Endothelial cell (in vitro differentiated cells): ENCODE measurements at places on chromosomes 6 and 20.

DNA sequence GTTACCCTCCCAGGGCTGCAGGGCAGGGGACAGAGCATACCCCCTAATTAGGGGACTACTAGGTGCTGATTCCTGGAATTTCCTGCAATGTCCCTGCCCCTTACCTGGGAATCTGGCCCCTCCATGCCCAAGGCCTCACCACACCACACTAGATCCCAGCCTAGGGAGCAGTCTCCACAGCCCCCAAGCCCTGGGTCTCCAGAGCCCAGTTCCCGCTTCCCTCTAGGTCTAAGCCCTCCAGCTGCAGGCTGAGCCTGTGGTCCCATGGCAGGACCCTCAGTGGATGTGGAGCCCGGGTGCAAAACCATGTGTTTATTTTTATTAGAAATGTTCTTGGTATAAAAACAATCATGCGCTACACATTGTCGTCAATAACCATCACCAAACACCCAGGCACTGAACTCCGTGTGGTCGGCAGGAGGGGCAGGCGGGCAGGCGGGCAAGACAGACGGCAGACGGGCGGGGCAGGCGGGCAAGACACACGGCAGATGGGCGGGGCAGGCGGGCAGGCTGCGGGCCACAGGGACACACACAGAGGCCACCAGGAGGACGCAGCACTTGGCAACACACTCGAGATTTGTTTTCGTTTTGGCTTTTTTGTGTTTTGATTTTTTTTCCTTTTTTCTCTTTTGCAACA is 124.2 kb downstream of the GRM4 start:
- DNase-seq = no peak

- DNase-seq = no peak
Observed at GRCh38 chr20:62606551-62607201, 35.6 kb upstream of the SLCO4A1 start.

GRCh38 chr6:117465691-117466090 is 16.8 kb upstream of the DCBLD1 start:
- DNase-seq = no peak

DNA sequence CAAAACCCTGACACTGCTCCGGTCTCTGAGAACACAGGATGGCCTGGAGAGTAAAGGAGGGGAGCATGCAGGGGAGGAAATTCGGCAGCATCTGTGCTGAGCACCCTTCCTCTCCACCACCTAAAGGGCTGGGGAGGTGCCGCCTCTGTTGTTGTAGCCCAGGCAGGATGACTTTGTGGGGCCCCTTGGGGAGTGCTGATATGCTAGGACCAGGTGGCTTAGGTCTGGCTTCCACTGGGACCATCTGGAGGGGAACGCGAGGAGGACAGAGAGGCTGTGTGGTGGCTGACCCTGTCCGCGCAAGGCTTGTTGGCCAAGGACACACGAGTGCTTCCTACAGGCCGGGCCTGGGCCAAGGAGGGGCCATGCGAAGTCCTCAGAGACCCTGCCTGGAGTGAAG is 9.9 kb upstream of the RPS6KA2 start:
- no peak for DNase-seq

GRCh38 chr6:36444470-36444869 is 1.7 kb downstream of the KCTD20 start:
- no peak for DNase-seq

DNA sequence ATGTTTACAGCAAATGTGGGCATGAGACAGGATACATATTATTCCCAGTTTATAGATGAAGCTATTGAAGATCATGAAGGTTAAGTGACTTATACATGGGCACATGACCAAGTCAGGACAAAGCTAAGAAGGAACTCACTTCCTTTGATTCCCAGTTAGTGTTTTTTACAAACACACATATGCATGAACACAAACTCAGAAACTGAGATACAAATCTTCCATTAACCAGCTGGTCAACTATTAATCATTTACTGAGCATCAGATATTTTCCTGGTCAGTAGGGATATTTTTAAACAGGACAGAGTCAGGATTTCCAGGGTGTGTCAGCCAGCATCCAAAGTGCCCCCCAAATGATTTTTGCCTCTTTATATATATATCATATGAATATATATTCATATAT is 222.2 kb downstream of the OGFRL1 start:
- DNase-seq = no peak

GRCh38 chr6:34940030-34940434 is 51.0 kb downstream of the ANKS1A start:
- no peak for DNase-seq

DNA sequence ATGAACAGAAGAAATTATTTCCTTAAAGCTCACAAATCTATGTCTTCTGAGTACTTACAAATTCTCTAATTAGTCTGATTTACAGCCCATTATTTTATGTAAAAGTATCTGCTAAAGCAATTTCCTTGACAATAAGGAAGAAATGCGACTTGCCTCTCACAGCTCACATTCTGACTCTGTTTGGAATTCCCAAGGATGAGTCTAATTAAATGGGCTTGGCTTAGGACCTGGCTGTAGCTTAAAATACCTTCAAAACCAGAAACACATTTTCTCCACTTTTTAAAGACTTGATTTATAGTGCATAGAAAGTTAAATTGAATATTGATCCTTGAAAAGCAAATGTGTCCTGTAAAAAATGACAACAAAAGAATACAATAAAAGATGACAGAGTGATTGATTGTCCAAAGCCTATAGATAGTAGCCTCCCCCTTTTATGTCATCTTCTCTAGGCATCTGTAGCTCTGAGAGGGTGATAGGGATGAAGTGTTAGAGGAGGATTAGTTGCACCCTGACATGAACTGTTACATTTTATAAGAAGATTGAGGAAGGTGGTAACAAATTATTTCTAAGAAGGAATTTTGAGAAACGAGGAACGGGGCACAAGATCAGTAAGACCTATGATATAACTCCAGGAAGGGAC is 118.9 kb downstream of the MACROD2 start:
- no peak for DNase-seq
